ENCODE measurements at places on chromosomes 1 and 21.
A peak's percentile ranks its signal among the peaks of the same experiment; 100 is the strongest.

DNA sequence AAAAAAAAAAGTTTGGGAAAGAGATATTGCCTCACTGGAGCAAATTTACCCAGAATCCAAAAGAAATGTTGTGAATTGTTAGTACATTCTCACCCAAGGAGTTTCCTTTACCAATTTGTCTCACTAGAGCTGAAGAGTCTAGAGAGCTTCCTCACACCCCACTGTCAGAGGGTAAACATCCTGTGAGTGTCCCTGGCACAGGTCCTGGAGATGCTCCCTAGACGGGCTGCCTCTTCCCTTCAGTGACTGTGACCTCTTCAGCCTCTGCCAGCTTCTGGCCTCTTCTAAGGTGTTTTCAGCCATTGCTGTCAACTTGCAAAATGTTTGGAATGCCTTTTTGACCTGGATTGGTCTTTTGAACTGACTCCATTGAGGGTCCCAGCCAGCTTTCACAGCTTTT lies 159.4 kb downstream of the DHRS3 start:
- no peak for DNase-seq

DNA sequence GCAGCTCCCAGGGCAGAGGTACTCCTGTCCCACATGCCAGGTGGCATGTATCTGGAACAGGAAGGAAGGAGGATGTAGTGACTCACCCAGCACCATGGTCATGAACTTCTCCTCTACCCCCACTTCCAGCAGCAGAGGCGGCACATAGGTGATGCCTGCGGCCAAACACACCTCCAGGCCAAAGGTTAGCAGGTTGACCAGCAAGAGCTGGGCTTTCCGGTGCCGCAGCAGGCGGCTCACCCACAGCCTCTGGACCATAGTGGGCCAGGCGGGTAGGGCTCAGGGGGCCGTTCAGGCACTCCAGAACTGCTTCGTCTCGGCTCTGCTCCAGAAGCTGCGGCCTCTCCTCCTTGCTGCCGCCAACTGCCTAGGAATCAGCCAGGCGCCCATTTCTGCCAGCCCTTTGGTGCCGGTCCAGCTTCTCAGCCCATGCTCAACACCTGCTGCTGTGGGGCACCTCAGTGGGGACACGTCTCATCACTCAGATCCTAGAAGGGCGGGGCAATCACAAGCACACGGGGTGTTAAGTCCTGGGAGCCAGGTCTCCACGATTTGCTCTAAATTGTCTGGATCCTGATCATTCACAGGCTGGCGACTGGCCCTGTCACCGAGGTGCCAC lies 15.8 kb downstream of the SLC45A3 start:
- no peak for DNase-seq

- no peak for DNase-seq
Measured at GRCh38 chr1:156394835-156395461, 25.9 kb downstream of the RHBG start.

DNA sequence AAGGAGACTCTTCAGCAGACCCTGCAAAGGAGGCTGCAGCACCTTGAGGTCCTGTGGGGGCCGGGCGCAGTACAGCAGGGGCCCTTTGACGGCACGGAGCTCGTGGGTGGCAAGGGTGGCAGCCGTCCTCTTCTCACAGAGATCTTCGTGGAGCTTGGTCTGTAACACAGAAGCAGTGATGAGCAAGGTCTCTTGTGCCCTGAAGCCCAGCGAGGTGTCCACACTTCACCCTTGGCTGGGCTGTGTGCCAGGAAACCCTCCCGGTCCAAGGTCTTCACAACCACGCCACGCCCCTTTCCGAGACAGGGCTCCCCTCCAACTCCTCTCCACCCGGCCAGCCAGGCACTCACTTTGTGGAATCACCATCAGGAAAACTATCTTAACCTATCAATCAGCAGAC lies 11.3 kb downstream of the LRRC47 start:
- DNase-seq = no peak

- DNase-seq = no peak
Measured at GRCh38 chr1:204731985-204732575, 46.5 kb upstream of the LRRN2 start.

GRCh38 chr1:58926152-58926551 lies 142.3 kb upstream of the JUN start:
- no peak for DNase-seq

- DNase-seq = no peak
Measured at GRCh38 chr1:22922640-22923039, 50.0 kb downstream of the LACTBL1 start.

- no peak for DNase-seq
Measured at GRCh38 chr1:212142883-212143530, 107.5 kb downstream of the DTL start.

- DNase-seq = no peak
Measured at GRCh38 chr1:210412240-210412639, 83.5 kb downstream of the HHAT start.

- DNase-seq = no peak
Measured at GRCh38 chr1:94038511-94038910, 82.4 kb downstream of the ABCA4 start.

- peak; percentile 57 for DNase-seq
Measured at GRCh38 chr1:54886724-54887664, at the start of gene DHCR24. Gene DHCR24, minus strand, starts transcription at chr1:54887195. Its CDS starts 76 bp downstream, at chr1:54887119.
